Activated CD4-positive, alpha-beta T cell treated with anti-CD3 and anti-CD28 coated beads, Interleukin-2, amount 10 ng/mL, durations not matched to agents 7 days and 5 days (primary cell): ENCODE measurements at places on chromosomes 5 and 9. TPM values are rescaled to one million over a fixed set of nuclear protein-coding genes. Genes with fewer than 3 reads are reported as not detected.

GRCh38 chr5:109868737-109869136, 179.0 kb downstream of the MAN2A1 start:
- H3K4me1 ChIP-seq: peaks cover 19% of the 10 kb centered on the region
- peaks cover 48% of the 10 kb centered on the region for H3K36me3 ChIP-seq
- no peaks in the 10 kb centered on the region for H3K27me3 ChIP-seq
- no peak overlapping the region for H3K4me3 ChIP-seq

DNA sequence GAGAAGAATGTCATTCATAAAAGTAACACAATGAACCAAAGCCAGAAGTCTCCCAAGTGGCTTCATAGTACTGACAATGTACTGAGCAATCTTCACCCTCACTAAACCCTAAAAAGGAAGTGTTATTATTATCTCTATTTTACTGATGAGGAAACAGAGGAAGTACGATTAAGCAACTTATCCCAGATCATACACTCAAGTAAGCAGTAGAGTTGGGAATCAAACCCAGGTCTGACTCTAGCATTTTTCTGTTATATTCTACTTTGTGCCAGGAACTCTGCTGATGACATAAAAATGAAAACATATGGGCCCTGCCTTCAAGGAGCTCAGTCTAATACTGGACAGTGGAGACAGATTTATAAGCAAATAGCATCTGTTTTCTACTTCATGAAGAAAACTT, 109.2 kb downstream of the RAPGEF6 start:
- no peak for DNase-seq
- H3K4me1 ChIP-seq: peaks cover 48% of the 10 kb centered on the region
- no peak overlapping the region for H3K27ac ChIP-seq
- H3K4me3 ChIP-seq: no peak overlapping the region
- H3K27me3 ChIP-seq: no peaks in the 10 kb centered on the region

- no peak for DNase-seq
- H3K4me3 ChIP-seq: no peak overlapping the region
- H3K36me3 ChIP-seq: no peaks in the 10 kb centered on the region
These were observed 5.3 kb downstream of the DPYSL3 start for GRCh38 chr5:147504535-147504934.

RLN1 gene
- total RNA-seq: 1.6 TPM

CAMK2A gene
- total RNA-seq: not detected

HTR4 gene
- not detected for total RNA-seq

CCL28 gene
- 16.4 TPM for total RNA-seq

DNA sequence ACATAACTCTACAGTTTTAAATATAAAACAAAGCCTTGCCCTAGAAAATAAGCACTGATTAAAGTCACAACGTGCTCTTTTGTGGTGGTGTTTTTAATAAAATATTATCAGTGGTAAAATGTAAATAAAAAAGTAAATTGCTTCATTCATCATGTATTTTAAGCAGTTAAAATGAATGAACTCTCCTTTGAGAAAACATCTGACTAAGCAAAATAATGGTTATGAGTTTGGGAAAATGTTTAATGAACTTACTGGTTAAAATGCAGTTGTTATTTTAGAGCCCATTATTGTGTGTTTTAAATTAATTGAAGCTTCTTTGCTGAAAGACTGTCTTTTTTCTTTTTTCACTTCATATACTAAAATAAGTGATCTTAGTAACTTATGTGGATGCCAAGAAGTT, 1007.5 kb upstream of the ARRDC3 start:
- H3K36me3 ChIP-seq: no peaks in the 10 kb centered on the region
- DNase-seq: no peak
- H3K27ac ChIP-seq: no peak overlapping the region
- H3K4me1 ChIP-seq: no peaks in the 10 kb centered on the region

- H3K27ac ChIP-seq: no peak overlapping the region
- DNase-seq: no peak
These were observed 28.4 kb upstream of the TRIO start for GRCh38 chr5:14114615-14115251.
